Neural progenitor cell (in vitro differentiated cells): ENCODE measurements at places on chromosomes 6 and 20.

DNA sequence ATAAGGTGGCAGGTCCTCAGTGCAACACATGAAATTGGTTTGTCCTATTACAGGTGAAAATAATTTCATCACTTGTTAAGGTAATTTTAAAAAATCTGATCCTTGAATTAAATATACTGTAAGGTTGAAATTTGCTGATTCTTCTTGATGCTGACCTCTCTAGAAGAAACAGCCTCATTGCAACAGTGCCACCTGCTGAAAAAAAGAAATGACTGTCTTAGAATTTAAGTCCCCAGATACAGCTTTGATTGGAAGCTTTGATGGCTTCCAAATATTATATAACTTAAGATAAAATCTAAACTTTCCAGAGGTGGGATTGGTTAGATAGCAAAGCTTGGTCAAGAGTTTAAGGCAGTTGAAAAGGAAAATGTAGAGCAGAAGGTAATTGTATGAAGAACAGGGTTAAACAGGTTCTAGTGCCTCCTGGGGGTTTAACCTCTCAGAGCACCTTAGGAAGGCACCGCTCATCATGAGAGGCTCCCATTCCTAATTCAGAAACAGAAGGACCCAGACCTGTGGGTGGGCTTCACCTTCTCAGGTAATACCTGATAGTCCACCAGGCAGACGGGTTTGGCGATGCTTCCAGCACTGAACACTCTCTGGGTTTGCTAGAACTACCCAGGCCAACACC, 401.0 kb downstream of the PAX1 start:
- DNase-seq, result peak; percentile 50

DNA sequence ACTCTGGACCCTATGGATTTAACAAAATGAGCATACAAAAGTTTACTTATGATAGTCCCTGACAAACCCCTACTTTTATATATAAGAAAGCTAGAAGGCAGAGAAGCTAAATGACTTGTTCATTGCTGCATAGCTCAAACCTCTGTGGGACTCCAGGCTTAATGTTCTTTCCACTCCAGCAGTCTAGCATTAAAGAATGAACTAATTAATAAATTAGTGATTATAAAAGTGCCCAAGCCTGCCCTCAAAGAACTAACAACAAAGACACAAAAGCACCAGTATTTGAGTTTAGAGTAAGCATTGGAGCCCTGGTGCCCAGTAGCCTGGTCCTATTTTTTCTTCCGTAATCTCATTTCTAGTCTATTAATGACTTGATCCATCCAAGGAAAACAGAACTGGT, 59.9 kb downstream of the LAMA4 start:
- DNase-seq, result no peak

GRCh38 chr20:20343932-20344331, 24.0 kb upstream of the INSM1 start:
- no peak for DNase-seq

GRCh38 chr6:111558690-111559187, 46.9 kb downstream of the TRAF3IP2 start:
- no peak for DNase-seq

- peak; percentile 17 for DNase-seq
These were observed 6.1 kb downstream of the NINL start for GRCh38 chr20:25579081-25579770.

- no peak for DNase-seq
These were observed 9.1 kb downstream of the RBCK1 start for GRCh38 chr20:416950-417800.

- DNase-seq, result no peak
These were observed 40.6 kb downstream of the LYRM2 start for GRCh38 chr6:89597988-89598387.

GRCh38 chr6:142612956-142613355, 311.1 kb downstream of the ADGRG6 start:
- DNase-seq, result no peak

GRCh38 chr6:7542874-7543624, 1.6 kb downstream of the DSP start:
- peak; percentile 88 for DNase-seq

DNA sequence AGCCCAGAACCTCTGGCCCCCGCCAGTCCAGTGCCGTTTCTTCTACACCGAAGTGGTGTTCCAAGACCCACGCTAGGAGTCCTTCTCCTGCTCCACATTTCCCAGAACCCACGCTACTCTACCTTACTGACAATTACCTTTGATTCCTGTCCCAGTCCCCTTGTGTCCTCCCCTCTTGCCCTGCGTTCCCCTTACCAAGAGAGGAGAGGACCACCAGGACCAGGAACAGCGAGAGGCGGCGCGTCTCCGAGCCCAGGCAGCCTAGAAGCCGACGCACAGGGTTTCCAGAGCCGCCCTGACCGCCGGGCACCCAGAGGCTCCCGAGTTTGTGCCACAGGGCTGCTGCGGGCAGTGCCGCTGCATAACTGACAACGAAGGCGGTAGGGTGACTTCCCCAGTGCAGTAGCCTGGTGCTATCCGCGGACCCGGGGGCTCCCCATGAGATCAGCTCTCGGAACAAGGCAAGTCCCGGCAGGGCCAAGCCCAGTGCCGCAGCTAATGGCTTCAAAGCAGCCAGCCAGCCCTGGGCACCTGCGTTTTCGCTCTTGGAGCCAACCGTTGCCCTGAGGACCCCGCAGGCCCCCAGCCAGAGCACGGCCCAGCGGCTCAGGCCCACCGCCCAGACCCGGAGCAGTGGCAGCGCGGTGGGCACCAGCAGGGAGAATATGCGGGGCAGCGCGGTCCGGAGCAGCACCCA, 512 bp downstream of the TAP1 start:
- peak; percentile 54 for DNase-seq

GRCh38 chr20:53631909-53632662, 38.4 kb upstream of the ZNF217 start:
- DNase-seq, result no peak

DNA sequence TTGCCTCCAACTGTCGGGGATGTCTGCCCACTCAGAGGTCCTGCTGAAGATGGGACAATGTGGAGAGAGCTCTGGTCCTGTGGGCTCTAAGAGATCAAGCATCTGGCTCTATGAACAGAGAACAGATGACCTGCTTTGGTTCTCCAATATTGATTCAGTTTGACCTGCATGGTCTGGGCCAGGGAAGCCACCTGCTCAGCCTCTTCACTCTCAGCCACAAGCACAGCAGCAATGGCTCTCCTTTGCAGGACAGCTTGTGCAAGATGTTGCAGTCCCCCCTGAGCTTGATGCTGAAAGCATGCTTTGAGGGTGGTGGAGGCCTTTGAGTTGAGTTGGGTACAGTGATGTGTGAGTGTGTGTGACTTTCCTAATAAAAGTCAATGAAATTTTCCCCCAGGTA, 18.6 kb upstream of the MCM3 start:
- DNase-seq, result no peak

DNA sequence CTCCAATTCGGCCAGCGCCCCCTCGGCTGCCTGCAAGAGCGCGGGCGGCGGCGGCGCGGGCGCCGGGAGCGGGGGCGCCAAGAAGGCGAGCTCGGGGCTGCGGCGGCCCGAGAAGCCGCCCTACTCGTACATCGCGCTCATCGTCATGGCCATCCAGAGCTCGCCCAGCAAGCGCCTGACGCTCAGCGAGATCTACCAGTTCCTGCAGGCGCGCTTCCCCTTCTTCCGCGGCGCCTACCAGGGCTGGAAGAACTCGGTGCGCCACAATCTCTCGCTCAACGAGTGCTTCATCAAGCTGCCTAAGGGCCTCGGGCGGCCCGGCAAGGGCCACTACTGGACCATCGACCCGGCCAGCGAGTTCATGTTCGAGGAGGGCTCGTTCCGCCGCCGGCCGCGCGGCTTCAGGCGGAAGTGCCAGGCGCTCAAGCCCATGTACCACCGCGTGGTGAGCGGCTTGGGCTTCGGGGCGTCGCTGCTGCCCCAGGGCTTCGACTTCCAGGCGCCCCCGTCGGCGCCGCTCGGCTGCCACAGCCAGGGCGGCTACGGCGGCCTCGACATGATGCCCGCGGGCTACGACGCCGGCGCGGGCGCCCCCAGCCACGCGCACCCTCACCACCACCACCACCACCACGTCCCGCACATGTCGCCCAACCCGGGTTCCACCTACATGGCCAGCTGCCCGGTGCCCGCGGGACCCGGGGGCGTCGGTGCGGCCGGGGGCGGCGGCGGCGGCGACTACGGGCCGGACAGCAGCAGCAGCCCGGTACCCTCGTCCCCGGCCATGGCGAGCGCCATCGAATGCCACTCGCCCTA, 963 bp downstream of the FOXF2 start:
- DNase-seq, result peak; percentile 76

- no peak for DNase-seq
These were observed 288.0 kb upstream of the PLCB4 start for GRCh38 chr20:8780915-8781314.

- DNase-seq, result no peak
These were observed 23.6 kb downstream of the HAO1 start for GRCh38 chr20:7916648-7917047.

GRCh38 chr20:32155017-32155981, 45.8 kb downstream of the TM9SF4 start:
- peak; percentile 84 for DNase-seq

DNA sequence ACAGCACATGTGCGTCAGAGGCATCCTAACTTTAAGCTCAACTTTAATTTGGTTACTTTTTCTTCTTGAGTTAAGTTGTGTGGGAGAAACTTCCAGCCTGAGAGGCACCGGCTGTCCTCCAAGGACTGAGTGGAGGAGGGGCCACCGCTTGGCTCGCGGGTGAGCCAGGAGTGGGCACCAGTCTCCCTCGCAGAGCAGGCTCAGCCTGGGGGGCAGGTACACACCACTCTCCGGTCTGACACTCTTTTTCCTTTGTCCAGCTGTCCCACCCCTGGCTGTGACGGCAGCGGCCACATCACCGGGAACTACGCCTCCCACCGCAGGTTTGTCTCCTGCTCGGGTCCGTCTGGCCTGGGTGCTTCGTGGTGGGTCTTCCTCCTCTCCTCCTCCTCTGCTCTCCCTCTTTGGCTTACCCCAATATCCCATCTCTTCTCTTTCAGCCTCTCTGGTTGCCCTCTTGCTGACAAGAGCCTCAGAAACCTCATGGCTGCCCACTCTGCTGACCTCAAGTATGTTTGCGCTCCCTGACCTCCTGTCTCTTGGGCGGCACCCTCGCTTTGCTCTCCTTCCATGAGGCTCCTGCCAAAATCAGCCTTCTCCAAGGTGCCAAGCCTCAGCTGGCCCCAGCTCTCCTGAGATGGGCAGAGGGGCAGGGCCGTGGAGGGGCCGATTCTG, 32.6 kb upstream of the PCMTD2 start:
- no peak for DNase-seq

GRCh38 chr20:59697068-59697467, 92.7 kb downstream of the PHACTR3 start:
- DNase-seq, result no peak

DNA sequence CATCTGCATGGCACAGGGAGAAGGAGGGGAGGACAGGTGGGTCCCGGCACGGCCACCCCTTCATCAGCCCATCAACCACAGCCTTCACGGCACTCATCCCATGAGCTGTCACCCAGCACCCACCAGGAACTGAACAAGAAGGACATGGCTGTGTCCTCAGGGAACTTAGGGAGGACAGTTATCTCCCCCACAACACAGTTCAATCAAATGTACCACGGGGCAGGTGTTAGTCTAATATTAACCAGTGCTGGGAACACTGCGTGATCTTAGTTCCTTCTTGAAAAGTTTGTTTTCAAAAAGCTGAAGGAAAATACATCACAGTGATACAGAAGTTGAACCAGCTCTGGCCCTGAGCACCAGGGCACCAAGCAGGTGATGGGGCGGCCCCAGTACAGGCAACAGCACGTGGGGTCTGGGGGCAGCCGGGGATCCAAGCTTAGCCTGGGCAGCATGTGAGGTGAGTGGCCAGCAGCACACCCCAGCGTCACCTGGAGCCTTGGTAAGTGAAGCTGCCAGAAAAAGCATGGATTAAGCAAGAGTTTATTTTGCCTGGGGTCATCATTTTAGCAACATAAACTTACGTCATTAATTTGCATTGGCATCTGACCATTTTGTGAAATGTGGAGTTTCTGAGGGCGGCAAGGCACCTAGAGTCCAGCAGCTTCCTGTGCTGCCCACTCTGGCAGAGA, 35.5 kb upstream of the AFDN start:
- DNase-seq, result no peak

- DNase-seq, result no peak
These were observed 35.1 kb upstream of the IRAK1BP1 start for GRCh38 chr6:78832091-78832808.

DNA sequence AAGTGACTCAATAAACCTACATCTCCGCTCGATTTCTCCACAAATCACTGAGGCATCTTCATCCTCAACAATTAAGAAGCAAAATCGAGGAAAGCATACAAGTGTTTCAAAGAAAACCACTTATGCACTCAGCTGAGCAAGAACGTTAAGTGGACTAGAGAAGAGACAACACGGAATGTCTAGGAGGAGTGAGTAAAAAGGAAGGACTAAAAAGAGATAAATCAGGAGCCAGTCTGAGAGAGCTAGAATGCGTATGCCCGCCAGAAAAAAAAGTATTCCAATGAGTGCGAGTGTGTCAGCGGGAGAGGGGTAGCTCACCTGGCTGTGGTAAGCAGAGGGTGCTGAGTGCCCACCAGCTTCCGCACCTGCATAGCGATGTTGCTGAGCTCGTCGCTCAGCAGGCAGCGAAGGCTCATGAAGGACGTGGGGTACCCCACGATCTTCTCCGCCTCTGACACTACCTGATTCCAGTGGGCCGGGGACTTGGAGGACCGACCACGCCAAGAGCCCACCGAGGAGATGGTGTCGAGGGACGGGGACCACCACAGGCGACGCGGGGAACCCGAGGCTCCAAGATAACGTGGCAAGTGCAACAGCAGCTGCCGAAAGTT, 587 bp downstream of the PDSS2 start:
- DNase-seq, result no peak

GRCh38 chr6:41286544-41287346, at the start of gene TREM1:
TREM1 (minus strand) TSS chr6:41286682; CDS start chr6:41286655, 27 bp downstream.
- DNase-seq, result no peak
